ENCODE measurements at places on chromosomes 11 and 22. TPM values are rescaled to one million over a fixed set of nuclear protein-coding genes. Genes with fewer than 3 reads are reported as not detected.

The IRAG1 gene
- 0.98 TPM for total RNA-seq

The POU2AF3 gene
- total RNA-seq = 0.49 TPM

The PRSS23 gene
- total RNA-seq = 19.9 TPM

The OR4D5 gene
- total RNA-seq = not detected

The AASDHPPT gene
- total RNA-seq = 199 TPM

The XKR3 gene
- not detected for total RNA-seq

The CALCA gene
- not detected for total RNA-seq

The GLYATL2 gene
- total RNA-seq = 0.74 TPM

The PANX2 gene
- total RNA-seq = 3.2 TPM

The BAIAP2L2 gene
- total RNA-seq = 0.25 TPM

The RAB6A gene
- total RNA-seq = 164 TPM

The PRCP gene
- total RNA-seq = 32.9 TPM

The PLA2G6 gene
- total RNA-seq = 20.9 TPM

The SCN3B gene
- 81.4 TPM for total RNA-seq

The TMEM151A gene
- 7.6 TPM for total RNA-seq

The OR4A16 gene
- not detected for total RNA-seq

The HTR3A gene
- total RNA-seq = 0.74 TPM
